ENCODE measurements at places on chromosomes 11 and 22. TPM values are rescaled to one million over a fixed set of nuclear protein-coding genes. Genes with fewer than 3 reads are reported as not detected.

The INTS4 gene
- total RNA-seq, result 15.1 TPM

The DTX4 gene
- 10.0 TPM for total RNA-seq

The CD44 gene
- 62.2 TPM for total RNA-seq

The MS4A6E gene
- total RNA-seq, result not detected

The CCDC87 gene
- total RNA-seq, result 0.26 TPM

Measured in pericardium fibroblast (primary cell).